ENCODE measurements at places on chromosomes 3 and 15.

- no peak for DNase-seq
These were observed 28.7 kb downstream of the ALDH1L1 start for GRCh38 chr3:126151562-126152302.

GRCh38 chr15:33104212-33104611, 90.3 kb downstream of the FMN1 start:
- peak; percentile 50 for DNase-seq

DNA sequence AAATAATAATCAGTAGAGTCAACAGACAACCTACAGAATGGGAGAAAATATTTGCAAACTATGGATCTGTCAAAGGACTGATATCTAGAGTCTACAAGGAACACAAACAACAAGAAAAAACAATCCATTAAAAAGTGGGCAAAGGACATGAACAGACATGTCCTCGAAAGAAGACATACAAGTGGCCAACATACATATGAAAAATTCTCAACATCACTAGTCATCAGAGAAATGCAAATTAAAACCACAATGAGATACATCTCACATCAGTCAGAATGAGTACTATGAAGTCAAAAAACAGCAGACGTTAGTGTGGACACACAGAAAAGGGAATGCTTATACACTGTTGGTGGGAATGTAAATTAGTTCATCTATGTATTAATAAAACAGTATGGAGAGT, 33.7 kb downstream of the SLC2A2 start:
- no peak for DNase-seq

DNA sequence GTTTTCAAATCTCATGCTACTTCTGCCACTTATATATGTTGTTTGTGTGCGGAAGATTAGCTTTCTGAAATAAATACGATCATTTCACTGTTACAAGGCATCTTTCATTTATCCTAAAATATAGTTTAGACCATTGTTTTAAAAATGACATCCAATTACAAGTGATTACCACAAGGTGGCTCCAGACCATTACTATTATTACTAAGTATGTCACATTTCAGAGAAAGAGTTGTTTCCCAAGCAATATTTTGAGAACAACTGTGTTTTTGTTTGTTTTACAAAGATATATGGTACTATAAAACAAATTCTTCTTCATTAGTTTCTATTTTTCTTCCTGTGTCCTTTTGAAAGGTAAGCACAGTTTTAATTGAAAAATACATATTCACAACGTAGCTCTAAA, 136.0 kb upstream of the RAP2B start:
- peak; percentile 68 for DNase-seq

DNA sequence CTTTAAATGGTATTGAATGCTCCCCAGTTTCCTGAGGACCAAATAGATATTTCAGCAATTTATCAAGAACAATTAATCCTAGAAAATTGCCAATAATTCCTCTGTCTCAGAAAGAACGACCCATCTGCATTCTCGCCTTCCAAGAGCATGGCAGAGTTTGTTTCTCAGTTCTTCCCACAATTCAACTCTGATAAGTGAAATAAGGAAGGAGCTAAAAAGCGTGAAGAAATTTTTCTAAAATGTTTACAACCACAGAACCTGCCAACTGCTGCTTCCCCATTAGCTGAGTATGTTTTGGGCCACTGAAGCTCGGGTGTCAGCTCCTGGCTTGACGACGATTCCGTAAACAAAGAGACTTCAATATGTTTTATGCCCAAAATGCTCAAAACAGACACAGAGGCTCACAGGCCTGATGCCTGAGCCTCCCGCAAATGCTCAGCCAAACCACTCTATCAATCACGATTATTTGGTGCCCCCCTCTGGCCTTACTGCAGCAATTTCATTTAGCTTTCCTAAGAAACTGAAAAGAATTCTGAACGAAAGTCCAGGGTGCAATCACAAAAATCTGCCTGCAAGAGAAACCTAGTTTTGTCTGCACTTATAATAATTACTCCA, 259.2 kb upstream of the CCDC54 start:
- peak; percentile 54 for DNase-seq

GRCh38 chr15:70356062-70356860, 258.5 kb upstream of the TLE3 start:
- no peak for DNase-seq
